Cerebellum (tissue), 4 donors: ENCODE measurements at places on chromosomes 1 and 21. TPM values are rescaled to one million over a fixed set of nuclear protein-coding genes. Genes with fewer than 3 reads are reported as not detected.

SMAP2 gene
- 24.8 TPM for total RNA-seq

EBNA1BP2 gene
- total RNA-seq = 27.2 TPM

MPL gene
- total RNA-seq = not detected

AADACL4 gene
- not detected for total RNA-seq

OLIG2 gene
- total RNA-seq = 14.4 TPM

THEM5 gene
- total RNA-seq = not detected

RNF186 gene
- total RNA-seq = not detected

A3GALT2 gene
- total RNA-seq = not detected

CD1B gene
- total RNA-seq = not detected

CLCA2 gene
- not detected for total RNA-seq

DIRAS3 gene
- total RNA-seq = 2.4 TPM

DCST1 gene
- not detected for total RNA-seq

SLC9C2 gene
- 3.3 TPM for total RNA-seq

PGLYRP4 gene
- total RNA-seq = not detected

FAM78B gene
- 11.6 TPM for total RNA-seq
